ENCODE measurements at places on chromosomes 13 and 19.

GRCh38 chr13:113022745-113023574 is 53.9 kb downstream of the MCF2L start:
- no peak for DNase-seq
- H3K4me3 ChIP-seq = no peak overlapping the region
- H3K27me3 ChIP-seq = no peaks in the 10 kb centered on the region
- H3K36me3 ChIP-seq = no peaks in the 10 kb centered on the region
- H3K27ac ChIP-seq = no peak overlapping the region
- no peaks in the 10 kb centered on the region for H3K4me1 ChIP-seq

GRCh38 chr19:38932425-38933179 is 1.9 kb downstream of the MRPS12 start:
- no peak overlapping the region for H3K4me3 ChIP-seq
- peaks cover 38% of the 10 kb centered on the region for H3K4me1 ChIP-seq
- no peak overlapping the region for H3K27ac ChIP-seq

- no peak for DNase-seq
- peak overlapping the region; percentile 42 for H3K27ac ChIP-seq
- H3K27me3 ChIP-seq = no peaks in the 10 kb centered on the region
- peak overlapping the region; percentile 84 for H3K4me3 ChIP-seq
- peaks cover 22% of the 10 kb centered on the region for H3K4me1 ChIP-seq
These were observed 519 bp downstream of the ZNF551 start for GRCh38 chr19:57682226-57682766.

DNA sequence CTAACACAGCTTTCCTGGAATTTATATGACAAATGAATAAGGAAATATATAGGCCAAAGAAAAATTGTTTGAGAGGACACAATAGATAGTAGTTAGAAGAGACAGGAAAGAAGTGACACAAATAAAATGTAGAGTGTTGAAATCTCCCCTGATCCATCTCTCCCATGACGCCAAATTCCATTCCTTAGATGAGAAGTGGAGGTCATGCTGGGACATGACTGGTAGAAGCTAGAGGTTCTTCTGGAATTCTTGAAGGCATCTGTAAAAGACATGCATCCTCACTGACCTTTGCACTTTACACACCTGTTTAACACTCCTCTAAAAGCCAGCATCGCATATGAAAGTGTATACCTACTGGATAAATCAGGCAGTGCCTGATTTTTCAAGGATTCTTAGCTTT is 67.8 kb downstream of the DGKH start:
- no peak overlapping the region for H3K27ac ChIP-seq
- H3K4me3 ChIP-seq = no peak overlapping the region
- H3K27me3 ChIP-seq = no peaks in the 10 kb centered on the region
- no peaks in the 10 kb centered on the region for H3K4me1 ChIP-seq

- H3K27me3 ChIP-seq = no peaks in the 10 kb centered on the region
- peaks cover 2% of the 10 kb centered on the region for H3K36me3 ChIP-seq
- DNase-seq = peak; percentile 79
- H3K4me1 ChIP-seq = peaks cover 60% of the 10 kb centered on the region
These were observed 3.4 kb upstream of the PRAM1 start for GRCh38 chr19:8505680-8506401.

DNA sequence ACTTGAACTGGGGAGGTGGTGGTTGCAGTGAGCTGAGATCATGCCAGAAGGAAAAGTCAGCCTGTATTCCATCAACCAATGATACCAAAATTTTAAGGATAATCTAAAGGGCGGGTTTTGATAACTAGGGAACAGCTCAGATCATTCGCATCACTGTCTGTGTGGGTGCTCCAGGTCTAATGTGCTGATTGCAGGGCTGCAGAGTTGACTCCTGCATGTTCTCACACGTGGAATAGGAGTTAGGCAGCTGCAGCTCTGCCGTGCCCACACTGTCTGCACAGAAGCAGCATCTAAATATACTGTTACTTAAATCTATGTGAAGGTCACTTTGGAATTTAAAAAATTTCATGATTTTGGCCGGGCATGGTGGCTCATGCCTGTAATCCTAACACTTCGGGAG is 4.3 kb upstream of the PARP4 start:
- H3K36me3 ChIP-seq = no peaks in the 10 kb centered on the region
- no peaks in the 10 kb centered on the region for H3K27me3 ChIP-seq
- no peak overlapping the region for H3K27ac ChIP-seq
